Left lobe of liver (tissue), 2 donors: ENCODE measurements at places on chromosomes 12 and 14. TPM values are rescaled to one million over a fixed set of nuclear protein-coding genes. Genes with fewer than 3 reads are reported as not detected.

SRSF9 gene
- total RNA-seq = 57.8 TPM

C12orf76 gene
- total RNA-seq = 6.7 TPM

MEG3 gene
- 26.7 TPM for total RNA-seq

LALBA gene
- not detected for total RNA-seq

OSBPL8 gene
- 23.2 TPM for total RNA-seq

GYS2 gene
- total RNA-seq = 40.9 TPM

TMEM253 gene
- total RNA-seq = 0.15 TPM

CIDEB gene
- 216 TPM for total RNA-seq

BIN2 gene
- 2.7 TPM for total RNA-seq

DNA sequence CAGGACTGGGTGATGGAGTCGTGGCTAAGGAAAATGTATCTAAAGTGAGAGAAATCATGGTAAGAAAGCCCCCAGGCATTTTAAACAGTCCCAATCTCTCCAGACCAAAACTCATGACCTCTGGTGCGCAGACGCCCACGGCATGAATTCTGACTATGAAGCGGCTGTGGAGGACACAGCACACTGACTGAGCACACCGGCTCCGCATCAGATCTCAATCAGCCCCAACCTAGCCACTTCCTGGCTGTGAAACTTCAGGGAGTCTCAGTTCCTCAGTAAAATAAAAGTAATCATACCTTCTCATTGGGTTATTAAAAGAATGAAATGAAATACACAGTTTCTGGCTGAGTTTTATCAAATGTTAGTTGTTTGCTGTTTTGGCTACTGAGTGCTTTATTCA, 38.7 kb downstream of the SETD3 start:
- DNase-seq = no peak

- no peak for DNase-seq
Measured at GRCh38 chr12:2309647-2310046, 256.9 kb downstream of the CACNA1C start.

- peak; percentile 46 for DNase-seq
Measured at GRCh38 chr14:77761205-77761931, 412 bp upstream of the SNW1 start.

- no peak for DNase-seq
Measured at GRCh38 chr12:124484067-124484466, 83.3 kb downstream of the NCOR2 start.

DNA sequence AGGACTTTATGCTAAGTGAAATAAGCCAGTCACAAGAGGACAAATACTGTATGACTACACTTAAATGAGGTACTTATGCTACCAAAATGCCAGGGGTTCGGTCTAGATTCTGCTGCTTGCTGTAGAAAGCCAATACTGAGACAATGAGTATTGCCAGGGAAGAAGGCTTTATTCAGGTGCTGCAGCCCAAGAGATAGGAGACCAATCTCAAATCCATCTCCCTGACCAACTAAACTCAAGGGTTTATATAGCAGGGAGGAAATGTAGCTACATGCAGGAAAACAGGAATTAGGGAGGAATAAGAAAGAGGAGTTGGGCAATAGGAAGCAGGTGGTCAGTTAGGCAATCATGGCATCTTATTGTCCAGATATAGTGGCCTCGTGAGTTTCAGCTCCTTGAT, 12.2 kb upstream of the FICD start:
- no peak for DNase-seq

DNA sequence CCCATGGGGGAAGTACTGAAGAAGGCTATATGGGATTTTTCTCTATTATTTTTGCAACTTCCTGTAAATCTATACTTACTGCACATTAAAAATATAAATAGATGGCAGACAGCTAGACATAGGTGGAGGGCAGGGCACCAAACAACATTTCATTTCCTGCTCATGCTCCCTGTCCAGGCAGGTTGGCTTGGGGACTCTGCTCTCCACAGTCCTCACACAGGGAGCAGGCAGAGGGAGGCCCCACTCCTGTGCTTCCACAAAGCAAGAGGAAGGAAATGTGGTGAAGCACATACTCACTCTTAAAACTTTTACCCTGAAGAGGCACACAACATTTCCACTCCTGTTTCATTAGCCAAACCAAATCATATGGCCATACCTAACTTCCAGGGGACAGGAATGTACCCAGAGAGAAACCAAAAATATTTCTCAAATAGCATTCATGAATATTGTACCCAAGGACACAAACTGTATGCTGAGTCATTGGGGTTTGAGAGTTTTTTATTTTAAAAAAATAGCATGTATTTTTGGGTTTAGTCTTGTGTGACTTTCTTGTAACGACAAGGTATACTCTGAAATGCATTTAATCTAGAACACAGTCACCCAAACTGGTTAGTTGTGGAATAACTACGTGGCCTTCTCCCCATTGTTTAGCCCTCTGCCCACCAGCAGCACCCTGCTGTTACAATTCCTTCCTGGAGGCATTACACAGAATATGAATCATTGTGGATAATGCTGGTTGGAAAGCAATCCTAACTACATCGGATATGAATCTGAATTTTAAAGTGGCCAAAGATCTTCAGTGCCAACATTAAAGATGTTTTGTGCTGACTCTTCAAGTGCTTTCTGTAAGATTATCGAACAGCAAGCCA, 40.9 kb downstream of the RTN1 start:
- no peak for DNase-seq

- no peak for DNase-seq
Measured at GRCh38 chr14:36996133-36996856, 176.1 kb downstream of the SLC25A21 start.

- DNase-seq = peak; percentile 93
Measured at GRCh38 chr14:75577729-75578101, 705 bp upstream of the FLVCR2 start.

GRCh38 chr12:112905451-112906089, 1.2 kb upstream of the OAS1 start:
- DNase-seq = no peak

GRCh38 chr14:50007123-50007903, 109.1 kb downstream of the VCPKMT start:
- no peak for DNase-seq

DNA sequence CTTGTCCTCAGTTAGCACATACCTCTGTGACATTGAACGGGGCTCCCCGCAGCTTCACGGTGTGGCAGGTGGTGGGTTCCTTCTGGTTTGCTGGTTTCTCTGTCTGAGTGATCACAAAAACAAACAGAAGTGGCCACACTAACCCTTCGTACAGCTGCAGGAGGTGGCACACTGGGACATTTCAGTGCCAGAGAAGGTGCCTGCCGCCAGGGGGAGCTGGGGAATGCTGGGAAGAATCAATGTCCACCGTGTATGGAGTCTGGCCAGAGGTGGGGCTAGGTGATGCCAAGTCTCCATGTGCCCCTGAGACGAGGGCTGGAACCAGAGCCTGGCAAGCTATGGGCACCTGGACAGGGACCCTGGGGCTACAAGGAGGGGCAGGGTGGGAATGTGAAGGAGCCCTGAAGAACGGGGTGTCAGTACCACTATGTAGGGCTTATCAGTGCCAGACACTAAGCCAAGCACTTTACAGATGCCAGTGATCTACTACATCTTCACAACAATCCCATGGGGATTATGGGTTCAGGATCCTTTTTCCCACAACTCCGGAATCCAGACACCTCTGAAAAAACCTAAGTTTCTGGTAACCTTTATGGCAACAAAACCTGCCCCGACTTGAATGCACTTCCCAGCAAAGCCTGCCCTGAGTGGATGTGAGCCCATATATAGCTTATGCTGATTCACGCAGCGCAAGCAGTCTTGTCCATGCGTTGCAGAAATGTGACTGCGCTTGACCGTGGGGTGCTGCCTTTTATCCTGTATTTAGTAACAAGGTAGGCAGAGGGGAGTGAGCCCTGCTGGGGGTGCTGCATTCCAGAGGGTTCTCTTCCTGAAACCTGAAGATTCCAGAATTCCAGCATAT, 10.8 kb downstream of the RBM19 start:
- peak; percentile 56 for DNase-seq

- peak; percentile 95 for DNase-seq
Measured at GRCh38 chr12:116406529-116406928, 129.0 kb upstream of the MED13L start.

- no peak for DNase-seq
Measured at GRCh38 chr12:81722004-81722403, 37.1 kb downstream of the PPFIA2 start.

DNA sequence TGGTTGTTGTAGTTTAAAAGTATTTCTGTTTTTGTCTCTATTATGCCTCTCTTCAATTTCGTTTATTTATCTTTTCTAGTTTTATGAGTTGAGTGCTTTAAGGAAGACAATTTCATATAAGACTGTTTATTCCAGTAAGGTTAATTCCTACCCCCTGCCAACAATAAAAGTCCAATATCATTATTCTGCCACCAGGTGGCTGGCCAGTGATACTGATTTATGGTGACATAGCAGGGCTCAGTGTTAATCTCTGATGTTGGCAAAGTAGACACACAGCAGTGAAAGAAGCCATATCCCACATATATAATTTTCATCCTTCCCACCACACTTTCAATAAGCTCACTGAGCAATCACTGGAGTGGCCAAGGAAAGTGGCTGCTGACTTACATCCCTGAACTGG, 69.0 kb upstream of the BMP4 start:
- DNase-seq = no peak

DNA sequence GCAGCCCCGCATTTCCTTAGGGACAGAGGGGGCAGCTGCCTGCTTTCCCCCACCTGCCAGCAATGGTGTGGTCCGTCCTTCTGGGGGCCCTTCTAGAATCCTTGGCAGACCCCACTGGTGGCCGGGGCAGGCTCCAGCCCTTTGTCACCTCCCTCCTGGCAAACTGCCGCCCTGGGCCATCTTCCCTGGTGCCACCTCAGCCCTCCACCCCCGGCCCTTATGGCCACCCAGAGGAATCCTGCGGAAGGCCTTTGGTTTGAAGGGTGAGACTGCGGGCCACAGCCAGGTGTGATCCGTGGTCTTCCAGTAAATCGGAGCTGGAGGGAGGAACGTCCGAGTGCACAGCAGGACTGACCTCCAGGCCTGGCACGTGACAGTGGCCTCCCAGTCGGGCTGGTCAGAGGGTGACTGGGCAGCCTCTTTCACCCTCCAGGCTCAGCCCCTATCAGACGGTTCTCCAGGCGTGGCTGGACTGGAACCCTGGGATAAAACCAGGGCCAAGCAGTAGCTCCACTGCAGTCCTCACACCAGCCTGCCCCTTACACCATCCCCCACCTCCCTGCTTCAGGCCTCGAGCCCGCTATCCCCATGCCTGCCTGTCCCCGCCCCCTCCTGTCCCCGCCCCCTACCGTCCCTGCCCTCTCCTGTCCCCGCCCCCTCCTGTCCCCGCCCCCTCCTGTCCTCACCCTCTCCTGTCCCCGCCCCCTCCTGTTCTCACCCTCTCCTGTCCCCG, 12.4 kb downstream of the FBRSL1 start:
- DNase-seq = peak; percentile 78

GRCh38 chr12:82124711-82125380, 233.3 kb downstream of the CCDC59 start:
- no peak for DNase-seq

DNA sequence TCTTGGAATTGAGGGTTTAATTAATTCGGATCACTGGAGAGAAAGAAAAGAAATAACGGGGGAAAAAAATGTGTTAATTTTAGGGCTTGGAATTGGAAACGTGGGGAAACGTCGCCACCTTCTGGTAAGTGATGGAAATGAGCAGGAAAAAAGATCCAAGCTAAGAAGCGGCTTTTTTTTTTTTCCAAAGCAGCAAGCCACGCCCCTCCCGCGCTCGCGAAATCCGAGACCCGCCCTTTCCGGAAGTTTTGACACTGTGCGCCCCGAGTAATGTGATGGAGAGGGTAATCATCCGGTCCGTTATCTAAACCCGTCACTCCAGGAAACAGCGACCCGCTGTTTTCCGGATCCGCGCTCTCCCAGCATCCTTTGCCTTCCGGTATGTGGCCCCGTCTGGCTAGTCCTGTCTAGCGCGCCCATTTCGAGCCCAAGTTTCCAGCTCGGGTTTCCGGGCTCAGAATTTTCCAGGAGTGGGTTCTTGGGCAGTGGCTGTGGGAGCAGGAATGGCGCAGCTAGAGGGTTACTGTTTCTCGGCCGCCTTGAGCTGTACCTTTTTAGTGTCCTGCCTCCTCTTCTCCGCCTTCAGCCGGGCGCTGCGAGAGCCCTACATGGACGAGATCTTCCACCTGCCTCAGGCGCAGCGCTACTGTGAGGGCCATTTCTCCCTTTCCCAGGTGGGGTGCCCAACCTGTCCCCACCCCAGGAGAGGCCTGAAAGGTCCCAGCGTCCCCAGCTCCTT, at the start of gene ALG10B:
TSS of gene ALG10B (plus strand) at position 384 of the 739 bp plus-strand sequence. CDS start at position 504, 120 bp downstream.
- peak; percentile 95 for DNase-seq

DNA sequence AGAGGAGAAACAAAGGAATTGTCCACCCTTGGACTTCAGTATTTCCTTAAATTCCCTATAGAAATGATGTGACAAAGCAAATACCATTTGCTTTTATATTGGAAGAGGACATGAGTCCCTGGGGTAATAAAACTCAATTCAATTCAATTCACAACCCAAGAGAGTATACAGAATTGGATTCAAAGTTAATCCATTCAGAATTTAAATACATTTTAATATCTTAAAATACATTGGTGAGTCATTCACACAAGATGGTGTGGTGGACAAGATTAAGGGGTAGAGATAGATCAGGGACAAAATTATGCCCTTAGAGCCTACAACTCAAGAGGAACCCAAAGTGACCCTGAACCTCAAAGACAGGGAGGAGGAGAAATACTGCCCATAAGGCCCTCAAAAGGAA, 495.0 kb upstream of the TMPO start:
- no peak for DNase-seq

DNA sequence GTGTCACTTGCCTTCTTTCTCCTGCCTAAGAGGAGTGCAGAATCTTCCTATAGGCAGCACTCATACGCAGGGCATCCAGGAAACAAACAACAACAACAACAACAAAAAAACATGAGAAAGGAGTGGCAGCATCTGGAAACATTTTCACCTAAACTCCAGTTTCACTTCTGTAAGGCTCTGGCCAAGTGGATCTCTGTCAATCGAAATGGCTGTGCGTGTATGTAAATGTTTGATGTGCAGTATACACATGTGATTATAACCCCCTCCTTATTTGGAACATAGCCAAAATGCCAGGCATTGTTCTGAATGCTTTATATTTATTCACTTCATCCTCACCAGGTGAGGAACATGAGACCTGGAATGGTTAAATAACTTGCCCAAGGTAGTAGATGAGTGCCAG, 76.8 kb downstream of the COX16 start:
- DNase-seq = no peak

DNA sequence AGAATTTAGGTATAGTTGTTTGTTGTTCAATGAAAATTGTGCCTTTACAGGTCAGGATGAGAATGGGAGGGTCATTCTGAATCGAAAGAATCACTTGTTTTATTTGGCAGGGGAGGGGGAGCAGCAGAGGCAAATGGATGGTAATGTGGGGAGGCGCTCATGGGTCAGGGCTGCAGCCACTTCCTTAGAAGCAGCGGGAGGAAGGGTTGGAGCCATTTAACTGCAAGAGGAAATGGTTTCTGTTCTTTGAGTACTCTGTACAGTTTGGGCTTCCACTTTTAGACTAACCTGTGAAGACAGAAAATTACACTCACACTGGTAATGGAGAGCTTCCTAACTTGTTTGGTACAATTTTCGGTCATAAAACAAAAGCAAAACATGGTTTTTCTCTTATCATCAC, 57.2 kb downstream of the PIWIL1 start:
- no peak for DNase-seq

GRCh38 chr12:130783110-130783715, 55.8 kb downstream of the STX2 start:
- DNase-seq = no peak
